ENCODE measurements at places on chromosomes 5 and 9.

DNA sequence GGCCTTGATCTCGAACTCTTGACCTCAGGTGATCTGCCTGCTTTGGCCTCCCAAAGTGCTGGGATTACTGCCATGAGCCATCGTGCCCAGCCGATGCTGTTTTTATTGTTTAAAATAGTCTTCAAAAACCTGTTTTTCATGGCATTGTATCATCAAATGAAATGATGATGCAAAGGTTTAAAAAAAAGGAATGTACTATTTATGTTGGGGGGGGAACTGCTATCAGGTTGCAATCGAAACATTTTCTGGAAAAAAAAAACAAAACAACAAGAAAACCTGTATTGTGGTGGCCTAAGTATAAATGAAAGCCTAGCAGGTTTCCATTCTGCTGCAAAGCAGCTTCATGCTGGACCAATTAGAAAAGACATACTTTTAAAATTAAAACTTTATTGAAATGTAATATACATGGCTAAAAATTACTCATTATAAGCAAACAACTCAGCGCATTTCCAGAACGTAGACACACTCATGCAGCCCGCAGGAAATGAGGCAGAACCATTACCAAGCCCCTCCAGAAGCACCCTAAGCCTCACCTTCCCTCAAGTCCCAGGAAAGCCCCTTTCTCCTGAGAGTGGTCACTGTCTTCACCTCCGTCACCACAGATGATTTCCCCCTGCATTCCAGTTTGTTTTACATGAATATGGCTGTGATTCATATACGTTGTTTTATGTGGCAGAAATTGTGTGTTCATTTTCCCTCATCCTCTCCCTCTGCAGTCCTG, 19.0 kb downstream of the GPR107 start:
- DNase-seq = no peak

DNA sequence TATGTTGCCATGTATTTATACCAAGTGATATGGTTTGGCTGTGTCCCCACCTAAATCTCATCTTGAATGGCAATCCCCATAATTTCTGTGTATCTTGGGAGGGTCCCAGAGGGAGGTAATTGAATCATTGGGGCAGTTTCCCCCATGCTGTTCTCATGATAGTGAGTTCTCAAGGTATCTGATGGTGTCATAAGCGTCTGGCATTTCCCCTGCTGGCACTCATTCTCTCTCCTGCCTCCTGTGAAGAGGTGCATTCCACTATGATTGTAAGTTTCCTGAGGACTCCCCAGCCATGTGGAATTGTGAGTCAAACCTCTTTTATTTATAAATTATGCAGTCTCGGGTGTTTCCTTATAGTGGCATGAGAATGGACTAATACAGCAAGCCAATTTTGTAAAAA, 140.8 kb upstream of the ADAMTSL1 start:
- no peak for DNase-seq

- DNase-seq = no peak
Measured at GRCh38 chr5:166401391-166401790, 1890.1 kb upstream of the WWC1 start.

GRCh38 chr5:172127581-172127980, 60.4 kb downstream of the STK10 start:
- DNase-seq = no peak

- no peak for DNase-seq
Measured at GRCh38 chr9:87567001-87567400, 69.3 kb downstream of the DAPK1 start.

DNA sequence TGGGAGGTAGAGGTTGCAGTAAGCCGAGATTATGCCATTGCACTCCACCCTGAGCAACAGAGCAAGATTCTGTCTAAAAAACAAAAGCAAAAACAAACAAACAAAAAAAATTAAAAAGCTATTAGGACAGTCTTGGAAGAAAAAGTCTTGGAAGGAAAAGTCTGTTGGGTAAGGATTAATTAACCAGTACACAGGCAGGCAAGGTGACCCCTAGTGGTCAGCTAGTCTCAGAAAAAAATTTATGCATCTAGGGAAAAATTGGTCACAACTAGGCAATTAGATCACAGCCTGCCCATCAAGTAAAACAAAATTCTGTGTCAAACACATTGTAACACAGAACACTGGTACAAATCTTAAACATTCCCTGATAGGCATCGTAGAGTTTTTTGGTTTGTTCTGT, 6.7 kb upstream of the ANKRD18B start:
- DNase-seq = no peak

DNA sequence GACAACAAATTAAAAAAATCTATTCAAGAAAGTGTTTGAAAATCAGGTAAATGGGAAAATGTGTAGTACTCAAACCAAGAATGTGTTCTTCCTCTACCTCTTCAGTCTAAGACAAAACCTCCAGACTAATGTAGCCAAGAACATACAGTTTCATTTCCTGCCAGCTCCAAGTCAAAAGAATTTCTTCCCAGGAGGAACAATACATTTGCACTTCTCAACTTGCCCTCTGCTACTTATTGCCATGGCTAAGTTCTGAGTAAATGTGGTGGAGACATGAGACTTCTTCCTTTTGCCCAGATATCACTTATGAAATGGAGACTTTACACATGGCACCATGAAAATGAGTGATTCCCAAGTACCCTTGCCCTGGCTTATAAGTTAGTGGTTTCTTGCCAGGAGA, 2112.2 kb upstream of the C9orf72 start:
- no peak for DNase-seq

- DNase-seq = peak; percentile 27
Measured at GRCh38 chr9:84439250-84439649, 98.7 kb upstream of the SLC28A3 start.

GRCh38 chr5:169265888-169266287, 35.1 kb downstream of the SLIT3 start:
- DNase-seq = no peak

- DNase-seq = no peak
Measured at GRCh38 chr5:72651109-72651508, 143.9 kb upstream of the ZNF366 start.

DNA sequence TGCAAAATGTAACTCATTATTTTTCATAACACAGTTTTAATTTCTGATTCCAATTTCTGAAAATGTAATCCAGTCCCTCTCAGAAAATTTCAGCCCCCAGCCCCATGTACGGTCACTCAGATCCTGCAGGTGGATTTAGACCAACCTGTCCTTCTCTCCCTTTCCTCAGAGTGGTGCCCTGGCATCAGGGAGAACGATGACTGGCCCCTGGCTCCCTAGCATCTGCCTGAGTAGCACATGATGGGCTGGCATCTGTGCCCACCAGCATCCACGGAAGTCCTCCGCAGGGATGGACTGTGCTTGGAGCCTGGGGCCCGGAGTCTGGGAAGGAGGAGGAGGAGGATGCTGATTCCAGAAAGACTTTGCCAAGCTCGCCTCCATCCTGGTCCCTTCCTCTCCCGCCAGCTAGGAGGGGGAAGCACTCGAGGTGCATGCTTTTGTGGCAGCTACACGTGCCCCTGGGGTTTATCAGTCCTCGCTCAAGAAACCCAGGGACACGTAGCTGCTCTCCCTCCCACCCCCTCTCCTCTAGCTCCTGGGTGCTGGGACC, 54.4 kb upstream of the RUFY1 start:
- DNase-seq = no peak

DNA sequence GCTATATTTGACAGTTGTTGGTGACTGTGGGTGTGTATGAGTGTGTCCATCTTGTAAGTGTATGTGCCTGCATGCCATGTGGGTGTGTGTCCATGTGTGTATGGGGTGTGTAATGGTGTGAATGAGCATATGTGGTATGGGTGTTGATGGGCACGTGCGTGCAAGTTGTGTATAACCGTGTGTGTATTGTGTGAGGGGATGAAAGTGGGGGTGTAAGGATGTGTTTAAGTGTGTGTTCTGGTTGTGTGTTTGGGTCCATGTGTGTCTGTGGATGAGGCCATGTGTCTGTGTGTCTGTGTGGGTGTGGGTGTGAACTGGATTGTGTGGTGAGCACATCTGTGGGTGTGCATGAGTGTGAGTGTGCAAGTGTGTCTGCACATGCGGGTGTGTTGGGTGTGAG, 5.9 kb upstream of the FAM78A start:
- no peak for DNase-seq

GRCh38 chr9:83266331-83266665, 203.4 kb upstream of the RASEF start:
- DNase-seq = no peak

Data from fibroblast of the conjunctiva (primary cell).